Activated CD8-positive, alpha-beta memory T cell treated with anti-CD3 and anti-CD28 coated beads for 24 hours (primary cell): ENCODE measurements at places on chromosomes 1 and 21.

DNA sequence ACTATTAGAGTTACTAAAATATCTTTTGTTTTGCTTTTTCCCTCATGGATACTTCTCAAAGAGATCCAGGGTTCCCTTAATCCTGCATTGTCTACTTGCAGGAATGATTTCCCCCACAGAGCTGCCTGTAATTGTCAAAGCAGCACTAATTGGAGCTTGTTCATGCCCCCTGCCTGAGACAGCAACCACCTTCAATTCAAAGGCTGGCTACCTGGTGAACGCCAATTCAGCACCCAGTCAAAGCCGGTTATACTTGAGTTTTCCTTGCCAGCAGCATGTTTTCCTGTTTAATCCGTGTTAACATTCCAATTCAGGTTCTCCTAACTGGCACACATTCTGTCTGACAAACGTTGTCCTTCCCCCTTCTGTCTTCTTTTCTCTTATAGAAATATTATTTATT lies 382.9 kb downstream of the NTNG1 start:
- no peak for DNase-seq

DNA sequence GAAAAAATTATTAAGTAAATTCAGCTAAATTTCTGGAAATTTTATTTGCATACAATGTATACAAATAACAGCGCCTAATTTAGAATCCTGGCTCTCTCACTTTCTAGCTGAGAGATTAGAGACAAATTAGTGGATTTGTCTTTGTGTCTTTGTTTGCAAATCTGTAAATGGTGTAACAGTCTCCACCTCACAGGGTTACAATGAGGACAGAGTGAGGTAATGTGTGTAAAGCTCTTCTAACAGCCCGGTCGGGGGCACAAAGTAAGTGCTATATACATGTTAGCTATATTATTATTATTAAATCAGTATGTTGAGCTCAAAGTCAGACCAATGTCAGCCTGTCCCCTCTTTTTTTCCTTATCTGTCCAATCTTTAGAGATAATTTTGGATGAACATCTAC lies 5.0 kb upstream of the ADAMTSL4 start:
- DNase-seq, result no peak

- DNase-seq, result no peak
Observed at GRCh38 chr1:199152676-199153075, 513.8 kb downstream of the PTPRC start.

GRCh38 chr21:45763074-45763473 lies 119.5 kb downstream of the PCBP3 start:
- no peak for DNase-seq
